ENCODE measurements at places on chromosomes 11 and 22. TPM values are rescaled to one million over a fixed set of nuclear protein-coding genes. Genes with fewer than 3 reads are reported as not detected.
A peak's percentile ranks its signal among the peaks of the same experiment; 100 is the strongest.

GRCh38 chr22:35335468-35335867 is 35.8 kb downstream of the TOM1 start:
- no peak for DNase-seq

GRCh38 chr11:73252577-73253191 is 19.5 kb upstream of the P2RY6 start:
- no peak for DNase-seq

DNA sequence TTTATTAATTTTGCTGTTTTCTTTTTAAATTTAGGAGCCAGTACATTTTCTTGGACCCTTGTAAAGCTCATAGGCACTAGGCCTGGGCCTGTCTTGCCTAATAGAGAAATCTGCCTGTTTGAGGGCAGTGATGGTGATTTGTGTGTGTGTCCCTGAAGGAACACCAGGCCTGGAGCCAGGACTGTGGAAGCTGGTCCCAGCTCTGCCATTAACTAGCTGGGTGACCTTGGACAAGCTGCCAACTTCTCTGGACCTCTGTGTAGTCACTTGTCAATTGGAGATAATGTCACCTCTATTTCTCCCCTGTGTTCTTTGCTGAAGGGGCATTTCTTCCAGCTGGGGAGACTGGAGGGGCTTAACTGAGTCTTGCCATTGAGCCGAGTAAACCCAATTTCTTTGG is 16.0 kb upstream of the FTH1 start:
- DNase-seq, result no peak

DNA sequence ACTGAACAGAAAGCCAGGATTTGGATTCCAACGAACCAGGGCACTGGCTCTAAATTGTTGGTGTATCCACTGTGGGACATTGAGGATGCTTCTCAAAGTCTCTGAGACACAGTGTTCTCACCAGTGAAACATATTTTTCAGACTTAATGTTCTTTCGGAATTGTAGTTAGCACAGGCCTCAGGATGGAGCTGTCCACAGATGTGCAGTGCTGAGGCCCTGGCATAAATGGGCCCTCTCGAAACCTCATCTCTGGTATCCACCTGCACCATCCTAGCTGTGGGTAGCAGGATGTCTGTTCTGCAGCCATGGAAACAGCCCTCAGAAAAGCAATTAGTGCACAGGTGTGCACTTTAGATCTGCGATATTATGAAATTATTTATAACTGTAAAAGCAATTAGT is 656.8 kb downstream of the TBC1D22A start:
- no peak for DNase-seq

GRCh38 chr22:38018938-38019827 is 34.8 kb upstream of the SOX10 start:
- DNase-seq, result no peak

DNA sequence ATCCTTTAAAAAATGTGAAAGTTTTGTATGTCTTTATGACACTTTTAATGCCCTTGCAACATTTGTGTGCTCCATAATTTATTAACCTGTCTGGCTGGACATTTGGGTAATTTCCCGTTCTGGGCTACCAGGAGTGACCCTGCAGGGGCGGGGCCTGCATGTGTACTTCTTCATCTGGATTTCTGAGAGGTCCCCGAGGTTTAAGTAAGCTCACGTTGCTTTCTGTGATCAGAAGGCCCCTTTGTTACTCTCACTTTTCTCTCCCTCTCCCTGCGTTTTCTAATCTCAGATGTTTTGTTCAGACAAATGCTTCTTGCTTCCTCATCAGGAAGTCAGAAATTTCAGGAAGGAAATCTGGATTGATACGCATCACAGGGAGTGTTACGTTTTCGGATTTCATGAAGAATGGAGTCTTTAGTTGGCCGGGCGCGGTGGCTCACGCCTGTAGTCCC is 78.9 kb upstream of the CRYBB3 start:
- no peak for DNase-seq

DNA sequence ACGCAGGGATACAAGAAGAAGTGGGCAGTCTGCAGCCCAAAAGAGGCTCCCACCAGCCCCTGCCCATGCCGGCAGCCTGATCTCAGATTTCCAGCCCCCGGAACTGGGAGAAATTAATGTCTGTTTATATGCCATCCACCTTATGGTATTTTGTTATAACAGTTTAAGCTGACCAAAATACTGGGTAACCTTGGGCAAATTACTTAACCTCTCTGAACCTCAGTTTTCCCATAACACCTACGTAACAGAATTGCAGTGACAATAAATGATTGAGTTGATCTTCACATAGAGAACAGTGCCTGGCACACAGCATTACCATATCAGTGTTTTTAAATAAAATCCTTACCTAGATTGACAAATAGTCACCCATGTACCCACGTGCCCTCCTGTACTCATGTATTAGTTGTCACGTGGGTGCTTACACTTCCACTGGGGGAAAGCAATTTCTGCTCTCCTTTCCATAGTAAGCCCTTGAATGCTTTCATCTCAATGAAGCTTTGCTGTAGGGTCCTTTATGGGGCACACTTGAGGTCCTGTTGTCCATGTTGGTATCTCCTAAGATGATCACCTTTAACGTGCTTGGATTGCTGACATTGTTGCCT is 54.2 kb upstream of the PHF21A start:
- no peak for DNase-seq

GRCh38 chr11:130109386-130109785 is 39.7 kb downstream of the APLP2 start:
- no peak for DNase-seq

GRCh38 chr11:117972629-117973502 is 13.3 kb upstream of the IL10RA start:
- DNase-seq, result no peak

DNA sequence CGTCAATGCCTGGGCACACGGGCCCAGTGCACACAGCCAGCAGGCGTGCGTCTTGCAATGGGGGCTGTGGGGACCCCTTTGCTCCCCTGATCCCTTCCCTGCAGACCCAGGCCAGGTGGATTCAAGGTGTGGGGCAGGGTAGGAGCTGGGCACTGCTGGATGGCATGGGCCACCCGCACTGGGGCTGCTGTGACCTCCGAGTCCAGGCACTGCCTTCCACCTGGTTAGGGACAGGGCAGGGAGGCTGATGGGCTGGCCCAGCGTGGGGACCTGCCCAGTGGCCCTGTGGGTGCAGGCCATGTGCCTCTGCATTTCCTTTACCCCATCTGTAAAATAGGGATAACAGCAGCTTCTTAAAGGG is 22.9 kb downstream of the KCNQ1 start:
- no peak for DNase-seq

DNA sequence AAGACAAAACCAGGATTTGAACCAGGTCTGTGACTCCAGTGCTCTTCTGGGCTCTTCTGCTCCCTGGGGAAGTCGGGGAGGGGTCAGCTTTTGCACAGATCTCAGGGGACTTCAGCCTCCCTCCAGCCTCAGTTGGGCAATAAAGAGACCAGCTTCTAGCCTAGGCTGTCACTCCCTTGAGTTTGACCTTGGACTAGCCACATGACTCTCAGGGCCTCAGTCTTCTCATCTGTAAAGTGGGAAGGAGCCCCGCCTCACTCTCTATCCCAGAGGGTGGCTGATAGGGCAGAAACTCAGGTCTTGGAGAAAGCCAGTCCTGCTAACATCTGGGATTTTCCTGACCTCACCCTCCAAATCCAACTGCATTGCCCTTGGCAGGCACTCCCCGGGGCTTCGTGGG is 38.7 kb downstream of the ELFN2 start:
- DNase-seq, result no peak

DNA sequence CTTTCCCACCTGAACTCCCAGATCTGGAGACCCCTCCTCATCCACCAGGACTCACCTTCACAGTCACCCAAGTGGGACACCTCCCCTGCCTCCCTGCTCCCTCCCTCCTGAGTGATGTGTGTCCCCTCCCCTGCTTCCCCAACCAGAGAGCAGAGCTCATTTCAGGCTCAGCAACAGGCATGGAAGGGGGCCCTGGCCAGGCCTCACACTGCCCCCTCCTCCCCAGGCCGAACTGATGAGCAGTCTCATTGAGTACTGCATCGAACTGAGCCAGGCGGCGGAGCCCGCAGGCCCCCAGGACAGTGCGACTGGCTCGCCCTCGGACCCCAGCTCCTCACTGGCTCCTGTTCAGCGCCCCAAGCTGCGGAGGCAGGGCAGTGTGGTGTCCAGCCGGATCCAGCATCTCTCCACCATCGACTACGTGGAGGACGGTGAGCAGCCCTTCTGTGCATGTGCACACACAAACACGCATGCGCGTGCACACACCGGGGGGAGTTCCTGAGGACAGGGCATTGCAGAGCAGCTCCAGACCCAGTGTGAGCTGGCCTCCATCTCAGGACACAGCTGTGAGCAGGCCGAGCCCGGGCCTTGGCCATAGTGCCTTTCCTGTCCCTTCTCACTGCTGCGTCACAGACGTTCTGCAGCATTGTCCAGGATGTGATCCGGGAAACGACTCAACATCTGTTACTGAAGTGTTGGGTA is 17.8 kb upstream of the NEAT1 start:
- no peak for DNase-seq

GRCh38 chr22:47189056-47189916 is 426.8 kb downstream of the TBC1D22A start:
- DNase-seq, result peak; percentile 6

GRCh38 chr11:63534895-63535461 is 1.6 kb upstream of the PLAAT4 start:
- no peak for DNase-seq

DNA sequence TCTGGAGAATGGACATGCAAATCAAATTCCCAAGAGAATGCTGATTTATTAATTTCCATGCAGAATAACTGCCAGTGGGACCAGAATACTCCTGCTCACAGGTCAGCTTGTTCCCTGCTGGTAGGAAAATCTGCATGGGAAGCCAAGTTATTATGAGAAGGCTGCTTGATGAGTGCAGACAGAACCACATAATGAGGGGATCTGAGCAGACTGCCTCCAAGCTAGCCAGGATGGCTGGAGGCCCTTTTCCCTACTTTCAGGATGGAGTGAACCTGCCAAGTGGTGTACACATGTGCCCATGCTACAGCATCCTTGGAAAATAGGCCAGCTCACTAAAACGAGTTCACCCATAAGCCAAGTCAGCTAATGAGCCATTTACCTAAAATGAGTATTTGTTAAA is 55.2 kb upstream of the ZBED5 start:
- no peak for DNase-seq

- peak; percentile 87 for DNase-seq
Observed at GRCh38 chr11:62905927-62906531, 15.1 kb downstream of the CHRM1 start.

DNA sequence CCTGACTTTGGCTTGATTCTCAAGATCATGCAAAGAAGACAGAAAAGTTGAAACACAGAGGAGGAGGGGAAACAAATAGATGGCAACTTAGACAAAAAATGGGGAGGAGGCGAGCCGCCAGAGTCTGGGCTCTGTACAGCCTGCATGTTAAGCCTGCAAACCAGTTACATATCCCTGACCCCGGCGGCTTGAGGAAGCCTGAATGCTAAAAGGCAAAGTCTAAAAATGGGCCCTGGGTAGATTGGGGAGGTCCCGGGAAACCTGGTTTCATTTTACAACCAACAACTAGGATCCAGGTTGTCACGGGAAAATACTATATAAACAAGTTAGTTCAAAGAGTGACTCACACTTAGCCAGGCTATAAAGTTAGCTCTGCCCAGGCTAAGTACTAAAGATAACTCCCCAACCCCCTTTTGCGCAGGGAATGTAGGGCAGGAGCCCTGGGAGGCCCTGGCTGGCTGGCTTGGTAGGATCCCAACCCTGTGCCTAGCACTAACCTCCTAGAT is 18.8 kb upstream of the ZBTB16 start:
- DNase-seq, result no peak

DNA sequence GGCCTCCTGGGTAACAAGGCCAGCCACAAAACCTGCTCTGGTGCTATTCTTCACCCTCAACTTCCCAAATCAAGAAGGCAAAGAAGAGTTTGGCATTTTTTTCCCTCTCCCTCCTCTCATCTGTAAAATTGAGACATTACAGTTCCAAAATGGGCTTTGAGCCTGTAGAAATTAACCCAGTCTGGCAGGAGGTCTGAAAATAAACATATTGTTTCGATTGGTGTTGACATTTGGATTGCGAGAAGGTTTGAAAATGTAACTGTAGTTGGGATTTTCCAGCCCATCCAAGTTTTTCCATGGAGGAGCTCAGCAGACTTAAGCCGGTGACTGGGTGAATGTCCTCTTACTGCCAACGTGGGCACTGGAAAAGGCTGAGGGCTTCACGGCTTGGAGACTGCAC is 35.0 kb upstream of the ALX4 start:
- peak; percentile 2 for DNase-seq

DNA sequence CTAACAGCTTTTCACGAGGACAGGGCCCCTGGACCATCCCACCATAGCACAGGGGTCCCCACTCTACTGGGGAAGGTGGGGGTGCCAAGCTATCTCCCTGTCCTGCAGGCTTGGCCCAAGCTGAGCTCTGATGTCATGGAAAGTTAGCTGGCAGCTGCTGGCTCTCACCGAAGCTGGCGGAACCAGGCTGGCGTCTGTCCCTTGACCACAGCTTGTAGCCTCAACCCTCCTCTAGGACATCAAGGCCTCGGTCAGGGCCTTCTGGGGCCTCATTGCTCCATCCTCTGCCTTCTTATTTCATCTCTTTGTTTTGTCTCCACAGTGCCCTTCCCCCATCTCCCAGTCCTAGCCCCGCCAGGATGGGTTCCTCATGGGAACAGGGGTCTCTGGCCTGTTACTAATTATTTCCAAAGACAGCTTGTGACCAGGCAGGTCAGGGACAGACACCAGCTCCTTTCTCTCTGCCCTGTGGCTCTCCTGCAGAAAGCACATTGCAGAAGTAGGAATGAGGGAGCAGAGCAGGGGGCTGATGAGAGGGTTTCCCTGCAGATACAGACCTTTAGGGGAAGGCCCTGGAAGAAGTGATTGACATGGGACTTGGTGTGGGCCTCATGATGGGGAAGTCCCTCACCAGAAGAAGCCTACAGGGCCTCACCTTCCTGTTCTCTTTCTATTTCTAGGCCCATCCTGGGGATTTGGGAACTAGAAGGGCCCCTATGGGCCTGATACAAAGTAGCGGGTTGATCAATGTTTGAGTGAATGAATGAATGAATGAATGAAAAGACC is 97.5 kb upstream of the ALX4 start:
- no peak for DNase-seq

Gene MIAT
- polyA plus RNA-seq, result 0.15 TPM

Gene SLC5A4
- 1.2 TPM for polyA plus RNA-seq

Gene OOSP2
- polyA plus RNA-seq, result 0.59 TPM

Gene FAR1
- 14.2 TPM for polyA plus RNA-seq

Gene XKR3
- not detected for polyA plus RNA-seq

Gene THY1
- 15.0 TPM for polyA plus RNA-seq

Gene OR51A7
- not detected for polyA plus RNA-seq

Gene CDKN1C
- polyA plus RNA-seq, result 142 TPM

Gene BTBD18
- polyA plus RNA-seq, result not detected

Gene NEFH
- 26.6 TPM for polyA plus RNA-seq

Gene NLRP6
- polyA plus RNA-seq, result 0.02 TPM

Gene HBD
- polyA plus RNA-seq, result not detected

Gene NLRX1
- polyA plus RNA-seq, result 6.1 TPM

Gene SCGB1D2
- not detected for polyA plus RNA-seq

Gene CCDC87
- polyA plus RNA-seq, result 0.13 TPM

Gene VWCE
- 1.9 TPM for polyA plus RNA-seq

All from ovary (tissue), 10 donors.